ENCODE measurements at places on chromosomes 1 and 21. TPM values are rescaled to one million over a fixed set of nuclear protein-coding genes. Genes with fewer than 3 reads are reported as not detected.

The DDR2 gene
- polyA plus RNA-seq, result 12.8 TPM

The KTI12 gene
- polyA plus RNA-seq, result 4.4 TPM

The TCEA3 gene
- 48.7 TPM for polyA plus RNA-seq

The ETV3L gene
- polyA plus RNA-seq, result not detected

The MPZ gene
- 23.2 TPM for polyA plus RNA-seq

The SHISAL2A gene
- polyA plus RNA-seq, result not detected

The PLPP3 gene
- polyA plus RNA-seq, result 47.7 TPM

The SPATA45 gene
- not detected for polyA plus RNA-seq

The OR2T11 gene
- not detected for polyA plus RNA-seq

The GPR3 gene
- polyA plus RNA-seq, result 1.7 TPM

The NECTIN4 gene
- polyA plus RNA-seq, result 0.02 TPM

The SYT2 gene
- 0.02 TPM for polyA plus RNA-seq

The LCE2A gene
- polyA plus RNA-seq, result not detected

The DBT gene
- 6.3 TPM for polyA plus RNA-seq

The IKBKE gene
- 0.54 TPM for polyA plus RNA-seq

The CFAP141 gene
- polyA plus RNA-seq, result not detected

The THEM5 gene
- 0.11 TPM for polyA plus RNA-seq

The PLA2G4A gene
- 3.2 TPM for polyA plus RNA-seq

The CAMK1G gene
- polyA plus RNA-seq, result 0.07 TPM
